Stimulated activated CD8-positive, alpha-beta memory T cell treated with anti-CD3 and anti-CD28 coated beads, Interleukin-12 subunit alpha, Interleukin-12 subunit beta, amount 100 ng/mL, for 1 hour (primary cell): ENCODE measurements at places on chromosomes 2 and 18.

GRCh38 chr2:99187011-99187410 is 6.0 kb downstream of the MRPL30 start:
- no peak for DNase-seq

DNA sequence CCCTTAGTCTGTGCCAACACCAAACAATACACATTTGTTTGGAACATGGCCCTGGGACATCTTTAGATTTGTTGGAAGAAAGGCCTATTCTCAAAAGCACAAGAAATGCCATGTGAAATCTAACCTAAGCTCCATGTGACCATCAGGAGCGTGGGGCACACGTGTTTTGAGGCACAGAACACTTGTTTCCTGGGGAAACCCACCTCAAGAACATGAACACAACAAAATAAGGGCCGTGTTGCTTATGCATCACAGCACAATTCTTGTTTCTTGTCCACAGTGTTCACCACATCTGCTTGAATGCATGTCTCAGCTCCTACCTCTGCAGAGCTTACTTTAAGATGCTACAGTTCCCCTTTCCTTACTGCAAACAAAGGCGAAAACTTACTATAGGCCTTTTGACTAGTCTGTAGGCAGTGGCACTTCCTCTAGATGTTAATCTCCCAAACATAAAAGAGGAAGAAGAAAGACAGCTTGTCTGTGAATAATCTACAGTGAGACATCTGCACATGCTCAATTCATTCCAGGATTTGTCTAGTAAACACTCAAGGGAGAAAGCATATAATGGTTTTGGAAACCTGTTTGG is 165.0 kb downstream of the ANKRD44 start:
- DNase-seq: no peak

DNA sequence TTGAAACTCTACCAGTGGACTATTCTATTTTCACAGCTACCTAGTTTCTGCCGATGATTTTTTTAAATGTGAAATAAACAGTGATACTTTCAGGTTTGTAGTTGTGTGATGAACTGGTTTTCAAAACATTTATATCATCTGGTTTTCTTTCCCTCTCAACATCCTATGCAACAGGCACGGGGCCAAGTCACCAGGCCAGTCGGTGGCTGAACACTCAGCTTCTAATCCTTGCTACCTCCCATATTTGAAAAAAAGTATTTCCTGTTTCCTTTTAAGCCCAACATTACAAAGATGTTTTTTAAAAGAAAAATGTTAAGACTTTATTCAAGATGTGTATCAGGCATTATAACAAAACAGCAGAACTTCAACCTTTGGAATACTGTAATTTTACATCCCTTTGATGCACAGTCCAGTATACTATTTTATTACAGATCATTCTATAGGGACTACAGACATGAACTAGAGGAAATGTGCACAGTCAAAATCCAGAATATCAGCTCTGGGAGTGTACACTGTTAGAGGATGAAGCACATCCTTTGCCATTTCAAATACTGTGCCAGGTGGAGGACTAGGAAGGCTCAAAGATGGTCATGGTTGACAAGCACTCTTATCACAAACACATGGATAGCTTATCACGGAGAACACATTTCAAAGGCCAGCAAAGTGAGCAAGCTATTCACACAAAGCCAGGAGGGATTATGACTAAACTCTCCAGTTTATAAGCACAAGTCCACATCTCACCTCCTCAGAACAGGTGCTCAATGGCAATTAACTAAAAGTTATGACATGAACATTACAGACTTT is 14.6 kb downstream of the MRPL35 start:
- DNase-seq: no peak

- DNase-seq: no peak
These were observed 18.8 kb downstream of the MPPE1 start for GRCh38 chr18:11889284-11889683.

DNA sequence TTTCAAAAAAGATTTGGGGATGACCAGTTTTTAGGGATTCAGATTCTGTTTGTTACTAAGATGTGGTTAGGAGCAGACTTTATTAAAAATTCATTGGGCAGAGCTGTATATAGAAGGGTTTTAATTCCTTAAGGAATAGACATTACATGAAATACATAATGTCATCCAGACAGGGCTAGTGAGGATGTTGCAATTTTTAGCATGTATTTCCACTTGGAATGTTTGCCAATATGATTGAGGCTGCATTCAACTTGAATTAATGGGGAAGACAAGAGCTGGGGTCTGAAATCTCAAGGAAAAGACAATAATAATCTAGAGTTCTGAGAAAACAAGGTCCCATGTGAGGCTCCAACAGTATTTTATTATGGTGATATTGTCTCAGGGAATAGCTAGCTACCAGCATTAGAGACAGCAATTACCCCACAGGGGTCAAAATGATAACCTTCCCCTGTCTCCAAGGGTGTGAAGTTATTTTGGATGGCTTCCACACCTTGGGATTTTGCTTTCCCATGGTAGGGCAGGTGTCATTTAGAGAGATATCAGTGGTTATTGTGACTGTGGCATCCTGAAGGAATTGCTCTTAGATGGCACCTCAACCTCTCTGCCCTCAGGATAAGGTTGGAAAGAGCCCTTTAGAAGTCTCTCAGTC is 60.2 kb downstream of the VSNL1 start:
- no peak for DNase-seq
